ENCODE measurements at places on chromosomes 16 and 17.
A peak's percentile ranks its signal among the peaks of the same experiment; 100 is the strongest.

- DNase-seq, result no peak
Observed at GRCh38 chr17:68519911-68520310, 7.7 kb downstream of the PRKAR1A start.

DNA sequence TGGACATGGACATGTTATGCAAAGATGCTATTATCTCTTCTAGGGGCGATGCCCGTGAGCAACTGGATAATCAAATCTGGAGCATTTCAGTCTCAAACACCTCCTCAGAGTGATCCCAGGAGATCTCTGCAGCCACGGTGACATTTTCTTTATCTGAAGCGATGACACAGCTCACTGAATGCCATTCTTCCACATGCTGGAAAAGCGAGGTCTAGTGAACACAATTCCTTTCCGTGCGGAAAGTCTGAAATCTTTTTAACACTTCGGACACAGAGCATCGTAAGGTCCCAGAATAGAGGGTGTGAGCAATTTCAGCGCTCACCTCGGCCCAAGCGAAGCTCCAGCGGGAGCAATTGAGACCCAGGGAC is 531 bp upstream of the HASPIN start:
- no peak for DNase-seq

DNA sequence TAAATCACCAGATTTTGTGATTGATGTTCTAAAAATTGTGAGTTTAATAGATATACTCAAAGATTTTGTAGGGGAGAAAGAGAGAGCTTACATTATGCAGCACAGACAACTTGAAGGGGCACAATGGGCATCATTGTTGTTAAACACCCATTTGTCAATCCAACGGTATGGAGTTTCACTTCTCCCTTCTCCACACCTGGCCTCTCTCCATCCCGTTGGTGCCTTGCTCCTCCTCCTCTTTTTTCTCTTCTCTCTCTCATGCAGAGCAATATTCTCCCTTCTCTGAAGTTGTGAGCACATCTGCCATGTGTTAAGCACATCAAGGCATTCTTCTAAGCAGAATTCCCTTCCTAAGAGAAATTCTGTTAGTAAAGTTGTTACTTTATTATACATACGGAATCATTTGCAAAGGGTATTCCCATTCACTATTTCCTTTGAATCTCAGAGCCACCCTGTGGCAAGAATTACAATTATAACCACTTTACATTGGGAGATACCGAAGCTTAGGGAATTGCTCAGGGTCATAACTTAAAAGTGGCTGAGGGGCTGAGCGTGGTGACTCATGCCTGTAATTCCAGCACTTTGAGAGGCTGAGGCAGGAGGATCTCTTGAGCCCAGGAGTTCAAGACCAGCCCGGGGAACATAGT is 40.5 kb upstream of the SKAP1 start:
- peak; percentile 53 for DNase-seq

DNA sequence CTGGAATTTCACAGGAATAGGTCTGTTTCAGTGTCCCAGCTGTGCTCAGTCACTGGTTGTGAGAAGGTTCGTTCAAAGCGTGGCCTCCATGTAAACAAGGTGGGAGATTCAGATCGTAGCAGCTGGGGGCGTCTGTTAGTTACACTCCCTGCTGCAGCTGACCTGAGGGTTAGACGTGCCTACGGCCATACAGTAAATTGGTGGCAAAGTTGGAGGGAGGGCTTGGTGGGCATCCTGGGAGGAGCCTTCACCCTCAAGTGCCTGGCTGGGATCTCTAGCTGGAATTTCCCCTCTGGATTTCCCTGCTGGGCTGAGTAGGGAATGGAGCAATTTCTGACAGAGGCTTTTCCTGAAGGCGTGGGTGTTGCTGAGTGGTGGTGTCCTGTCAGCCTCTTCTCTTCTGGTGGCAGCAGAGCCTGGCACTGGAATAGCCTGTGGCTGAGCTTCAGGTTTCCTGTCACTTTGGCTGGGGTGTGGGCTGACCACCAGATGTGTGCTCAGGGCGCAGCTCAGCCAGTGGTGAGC is 6.4 kb downstream of the FCSK start:
- DNase-seq, result no peak

DNA sequence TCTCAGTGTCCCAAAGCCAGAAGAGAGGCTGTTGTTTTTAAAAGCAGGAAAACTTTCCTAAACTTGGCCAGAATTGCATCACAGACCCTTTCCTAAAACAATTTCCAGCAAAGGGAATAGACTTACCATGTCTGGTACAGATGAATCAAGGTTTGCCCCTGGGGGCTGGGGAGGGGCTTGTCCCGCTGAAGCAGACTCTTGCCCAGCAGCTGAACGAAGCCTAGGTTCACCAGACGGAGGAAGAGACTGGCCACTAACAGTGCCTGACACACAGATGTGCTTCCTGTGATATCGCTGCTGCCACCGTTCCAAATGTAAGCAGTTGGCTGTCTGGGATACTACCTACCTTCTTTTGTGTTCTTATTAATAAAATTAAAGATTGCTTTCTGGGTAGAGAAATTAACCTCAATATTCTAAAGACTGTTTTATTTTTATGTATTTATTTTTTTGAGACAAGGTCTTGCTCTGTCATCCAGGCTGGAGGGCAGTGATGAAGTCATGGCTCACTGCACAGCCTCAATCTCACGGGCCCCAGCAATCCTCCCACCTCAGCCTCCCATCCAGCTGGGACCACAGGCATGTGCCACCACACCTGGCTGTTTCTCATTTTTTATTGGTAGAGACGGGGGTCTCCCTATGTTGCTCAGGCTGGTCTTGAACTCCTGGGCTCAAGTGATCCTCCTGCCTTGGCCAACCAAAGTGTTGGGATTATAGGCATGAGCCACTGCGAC is 13.5 kb downstream of the PRCD start:
- DNase-seq, result no peak

GRCh38 chr17:36939802-36940312 is 2.6 kb downstream of the LHX1 start:
- no peak for DNase-seq

- no peak for DNase-seq
Observed at GRCh38 chr16:23072769-23073549, 76.3 kb downstream of the USP31 start.

DNA sequence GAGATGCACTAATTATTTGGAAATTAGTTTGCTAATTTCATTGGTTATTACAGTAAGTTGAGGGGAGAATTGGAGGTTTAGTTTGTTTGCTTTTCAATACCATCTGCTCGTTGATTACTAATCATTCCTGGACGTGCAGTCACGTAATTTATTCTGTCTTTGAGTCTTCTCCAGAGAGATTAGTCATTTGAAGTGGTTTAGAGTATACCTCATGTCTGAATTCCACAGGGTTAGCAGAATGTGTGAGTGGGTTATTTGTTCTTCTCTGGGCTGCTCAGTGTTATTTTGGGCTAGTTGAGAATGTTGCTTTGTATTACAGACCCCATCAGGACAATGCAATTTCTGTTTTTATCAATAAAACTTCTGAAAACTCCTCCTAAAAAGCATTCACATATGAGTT is 265.0 kb downstream of the RBFOX1 start:
- no peak for DNase-seq

DNA sequence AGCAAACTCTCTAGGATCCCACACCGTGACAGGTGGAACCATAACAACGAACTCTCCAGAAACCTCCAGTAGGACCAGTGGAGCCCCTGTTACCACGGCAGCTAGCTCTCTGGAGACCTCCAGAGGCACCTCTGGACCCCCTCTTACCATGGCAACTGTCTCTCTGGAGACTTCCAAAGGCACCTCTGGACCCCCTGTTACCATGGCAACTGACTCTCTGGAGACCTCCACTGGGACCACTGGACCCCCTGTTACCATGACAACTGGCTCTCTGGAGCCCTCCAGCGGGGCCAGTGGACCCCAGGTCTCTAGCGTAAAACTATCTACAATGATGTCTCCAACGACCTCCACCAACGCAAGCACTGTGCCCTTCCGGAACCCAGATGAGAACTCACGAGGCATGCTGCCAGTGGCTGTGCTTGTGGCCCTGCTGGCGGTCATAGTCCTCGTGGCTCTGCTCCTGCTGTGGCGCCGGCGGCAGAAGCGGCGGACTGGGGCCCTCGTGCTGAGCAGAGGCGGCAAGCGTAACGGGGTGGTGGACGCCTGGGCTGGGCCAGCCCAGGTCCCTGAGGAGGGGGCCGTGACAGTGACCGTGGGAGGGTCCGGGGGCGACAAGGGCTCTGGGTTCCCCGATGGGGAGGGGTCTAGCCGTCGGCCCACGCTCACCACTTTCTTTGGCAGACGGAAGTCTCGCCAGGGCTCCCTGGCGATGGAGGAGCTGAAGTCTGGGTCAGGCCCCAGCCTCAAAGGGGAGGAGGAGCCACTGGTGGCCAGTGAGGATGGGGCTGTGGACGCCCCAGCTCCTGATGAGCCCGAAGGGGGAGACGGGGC is 1.3 kb downstream of the SPN start:
- no peak for DNase-seq

DNA sequence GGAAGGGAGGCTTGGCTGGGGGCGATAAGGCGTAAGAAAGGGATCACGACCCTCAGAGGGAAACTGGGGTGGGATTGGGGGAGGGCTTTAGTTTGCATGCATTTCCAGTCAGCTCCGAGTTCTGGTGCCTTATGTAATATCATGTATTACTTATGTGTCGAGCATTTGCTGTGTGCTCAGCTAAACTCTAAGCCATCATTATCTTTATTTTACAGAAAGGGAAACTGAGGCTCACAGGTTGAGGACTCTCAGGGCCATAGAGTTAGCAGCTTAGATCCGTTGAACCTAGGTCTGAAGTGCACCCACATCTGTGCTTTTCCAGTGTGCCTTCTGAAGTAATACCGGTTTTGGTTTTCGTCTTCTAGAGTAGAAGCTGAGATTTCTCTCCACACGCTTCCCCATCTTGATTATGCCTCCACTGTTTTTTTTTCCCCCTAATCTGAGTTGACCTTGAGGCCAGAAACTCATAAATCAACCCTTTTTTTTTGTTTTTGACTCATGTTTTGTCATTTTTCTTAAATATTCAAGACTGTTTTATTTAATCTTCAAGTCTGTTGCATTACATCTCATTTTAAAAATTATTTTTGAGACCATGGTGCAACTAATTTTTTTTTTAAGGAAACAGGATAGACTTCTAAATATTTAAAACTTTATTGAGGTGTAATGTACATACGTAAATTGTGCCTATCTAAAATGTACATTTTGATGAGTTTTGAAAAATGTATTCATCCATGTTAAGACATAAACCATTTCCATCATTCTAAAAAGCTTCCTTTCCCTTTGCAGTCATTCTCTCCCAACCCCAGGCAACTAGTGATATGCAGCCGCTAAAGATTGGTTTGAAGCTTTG is 741 bp downstream of the CYB5B start:
- DNase-seq, result no peak

- no peak for DNase-seq
Observed at GRCh38 chr17:40491486-40491885, 9.9 kb downstream of the TNS4 start.

DNA sequence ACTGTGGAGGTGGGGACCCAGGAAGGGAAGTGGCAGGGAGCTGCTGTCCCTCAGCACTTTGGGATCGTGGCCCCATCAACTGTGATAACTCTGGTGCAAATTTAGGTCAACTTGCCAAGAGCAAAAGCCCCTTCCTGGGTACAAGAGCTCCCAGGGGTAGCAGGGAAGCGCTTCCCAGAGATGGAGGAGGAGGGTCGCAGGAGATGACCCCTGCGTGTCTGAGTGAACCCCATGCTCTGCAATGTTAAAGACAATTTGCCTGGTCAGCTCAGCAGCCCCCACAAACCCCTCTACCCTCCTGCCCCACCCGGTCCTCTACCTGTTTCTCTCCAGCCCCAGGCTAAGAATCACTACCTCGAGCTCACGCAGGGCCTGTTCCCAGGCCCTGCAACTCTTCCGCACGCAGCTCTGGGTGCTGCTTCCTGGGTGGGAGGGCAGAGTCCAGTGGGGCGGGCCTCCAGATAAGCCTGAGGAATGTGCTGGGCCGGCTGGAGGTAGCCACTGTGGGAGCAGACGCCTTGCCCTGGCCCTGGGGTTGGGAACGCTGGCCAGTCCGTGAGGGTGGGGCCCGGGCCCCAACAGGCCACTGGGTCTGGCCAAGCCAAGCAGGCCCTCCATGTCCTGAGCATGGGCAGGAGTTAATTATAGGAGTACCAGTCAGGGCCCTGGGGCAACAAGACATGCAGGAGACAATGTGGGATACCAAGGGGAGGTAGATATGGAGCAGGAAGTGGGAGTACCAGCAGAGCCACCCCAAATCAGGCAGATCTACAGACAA is 6.1 kb downstream of the DOK4 start:
- no peak for DNase-seq

DNA sequence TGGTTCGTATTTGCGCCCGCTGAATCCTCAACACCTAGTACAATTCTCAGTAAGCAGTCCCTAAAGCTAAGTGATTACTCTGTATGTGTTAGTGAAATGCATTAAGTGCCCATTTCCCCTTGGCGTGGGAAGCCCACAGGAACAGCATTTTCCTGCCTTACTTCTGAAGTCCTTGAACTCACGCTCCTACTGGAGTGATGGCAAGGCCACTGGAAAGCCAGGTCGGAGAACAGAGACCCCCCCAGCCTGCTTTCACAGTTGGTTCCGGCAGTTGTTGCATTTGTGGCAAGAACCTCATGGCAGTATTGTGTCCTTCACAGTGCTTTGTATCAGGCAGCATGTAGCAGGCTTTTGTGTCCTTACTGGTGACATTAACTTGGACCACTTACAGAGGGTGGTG is 340.7 kb downstream of the CDH13 start:
- DNase-seq, result no peak

DNA sequence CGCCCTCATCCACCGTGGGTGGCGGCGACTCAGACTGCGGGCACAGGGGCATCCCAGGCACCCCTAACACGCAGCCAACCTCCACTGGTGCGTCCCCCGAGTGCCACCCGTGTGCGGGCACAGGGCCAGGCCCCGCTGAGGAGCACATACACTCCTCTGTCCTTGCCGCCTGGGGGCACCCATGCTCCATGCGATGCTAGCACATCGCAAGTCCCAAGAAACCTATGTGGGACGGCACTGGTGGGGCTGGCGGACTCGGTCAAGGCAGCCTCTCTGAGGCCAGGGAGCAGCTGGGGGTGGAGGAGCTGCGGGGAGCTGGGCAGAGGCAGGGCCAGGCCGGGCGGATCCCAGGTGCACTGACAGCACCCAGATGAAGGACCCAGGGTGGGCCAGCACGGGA is 4.0 kb downstream of the ZNF598 start:
- no peak for DNase-seq

- peak; percentile 96 for DNase-seq
Observed at GRCh38 chr16:85612191-85612800, 826 bp upstream of the GSE1 start.

GRCh38 chr16:88743693-88744576 is 37.6 kb downstream of the CTU2 start:
- peak; percentile 86 for DNase-seq

- DNase-seq, result peak; percentile 50
Observed at GRCh38 chr17:57834146-57834741, 15.6 kb downstream of the MRPS23 start.

GRCh38 chr17:28532050-28532960 is 20.1 kb downstream of the UNC119 start:
- DNase-seq, result peak; percentile 21

GRCh38 chr17:34755371-34755770 is 176.0 kb downstream of the TMEM132E start:
- no peak for DNase-seq
